ENCODE measurements at places on chromosomes 5 and 9. TPM values are rescaled to one million over a fixed set of nuclear protein-coding genes. Genes with fewer than 3 reads are reported as not detected.

GRCh38 chr9:125659954-125660353 is 47.1 kb downstream of the MAPKAP1 start:
- peak; percentile 87 for DNase-seq

- DNase-seq: peak; percentile 68
Measured at GRCh38 chr5:132764051-132764450, 13.0 kb downstream of the SEPTIN8 start.

FAT2 gene
- 0.59 TPM for total RNA-seq

BTNL8 gene
- total RNA-seq: not detected

SOX30 gene
- under 0.01 TPM for total RNA-seq

Measured in osteoblast (primary cell).